Stimulated activated CD4-positive, alpha-beta T cell treated with anti-CD3 and anti-CD28 coated beads, Interleukin-12 subunit alpha, Interleukin-12 subunit beta, amount 100 ng/mL, for 4 hours (primary cell): ENCODE measurements at places on chromosomes 12 and 14.

DNA sequence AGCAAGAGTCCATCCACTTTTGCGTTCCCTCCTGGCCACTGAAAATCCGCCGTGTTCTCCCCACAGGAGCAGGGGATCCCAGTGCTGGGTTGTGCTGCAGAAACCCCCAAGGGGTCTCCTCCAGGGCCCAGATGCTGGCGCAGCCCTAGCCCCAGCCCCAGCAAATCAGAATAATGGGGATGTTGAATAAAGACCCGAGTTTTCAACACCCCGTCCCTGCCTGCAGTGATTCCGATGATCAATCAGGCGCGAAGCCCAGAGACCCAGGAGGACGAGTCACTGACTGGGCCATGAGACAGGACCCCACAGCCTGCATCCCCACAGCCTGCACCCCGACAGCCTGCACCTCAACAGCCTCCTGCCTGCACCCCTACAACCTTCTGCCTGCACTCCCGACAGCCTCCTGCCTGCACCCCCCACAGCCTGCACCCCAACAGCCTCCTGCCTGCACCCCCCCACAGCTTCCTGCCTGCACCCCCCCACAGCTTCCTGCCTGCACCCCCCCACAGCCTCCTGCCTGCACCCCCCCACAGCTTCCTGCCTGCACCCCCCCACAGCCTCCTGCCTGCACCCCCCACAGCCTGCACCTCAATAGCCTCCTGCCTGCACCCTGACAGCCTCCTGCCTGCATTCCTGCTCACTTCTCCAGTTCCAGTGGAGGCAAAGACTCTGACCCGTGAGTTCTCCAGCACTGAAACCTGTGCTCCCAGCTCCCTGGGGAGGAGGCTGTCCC, 37.2 kb downstream of the TNFAIP2 start:
- DNase-seq: no peak

- no peak for DNase-seq
Observed at GRCh38 chr12:50625029-50625925, 120.5 kb downstream of the DIP2B start.

DNA sequence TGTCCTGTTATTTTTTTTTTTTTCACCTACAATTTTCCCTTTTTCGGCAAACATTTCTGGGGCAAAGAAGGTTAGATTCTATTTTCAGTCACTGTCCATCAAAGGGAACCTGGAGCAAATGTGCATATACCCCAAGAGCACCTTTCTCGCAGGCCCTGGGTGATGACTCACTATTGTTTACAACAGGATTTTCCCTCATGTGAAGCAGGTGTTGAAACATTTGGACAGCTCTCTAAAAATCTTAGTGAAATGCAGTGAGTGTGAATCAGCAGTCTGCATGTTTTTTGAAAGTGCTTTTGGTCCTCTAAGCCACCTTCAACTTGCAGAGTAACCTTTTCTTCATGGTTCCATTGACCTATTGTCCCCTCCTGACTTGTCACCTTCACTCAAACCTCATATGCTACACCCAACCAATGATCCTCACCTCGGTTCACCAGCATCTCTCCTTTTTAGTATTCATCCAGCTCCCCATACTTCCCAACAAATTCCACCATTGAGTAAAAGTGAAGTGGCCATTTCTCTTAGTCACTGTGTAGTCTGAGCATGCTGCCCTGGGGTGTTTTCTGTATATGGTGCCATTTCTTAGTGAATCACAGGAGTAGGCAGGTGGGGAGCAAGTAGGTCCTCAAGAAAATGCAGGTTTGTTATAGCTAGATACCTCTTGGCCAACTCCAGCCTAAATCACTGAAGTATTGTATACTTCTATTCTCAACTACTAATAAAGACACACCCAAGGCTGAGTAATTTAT, 260.2 kb downstream of the BMP4 start:
- no peak for DNase-seq

DNA sequence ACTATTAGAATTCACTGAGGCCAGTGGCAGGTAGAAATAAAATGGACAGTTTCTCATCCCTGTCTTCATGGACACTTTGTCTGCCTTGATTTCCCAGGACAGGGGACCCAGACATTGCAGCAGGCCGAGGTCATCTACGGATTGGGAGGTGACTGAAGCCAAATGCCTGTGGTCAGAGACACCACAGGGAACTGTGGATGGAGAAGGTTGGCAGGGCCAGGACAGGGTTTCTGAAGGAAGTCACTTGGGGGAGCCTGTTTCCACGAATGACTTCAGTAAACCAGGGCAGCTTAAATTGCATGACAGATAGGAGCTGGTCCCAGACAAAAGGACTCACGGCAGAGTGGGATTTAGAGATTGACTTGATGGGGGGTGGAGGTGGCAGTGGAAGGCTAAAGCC, 224.9 kb downstream of the NTF3 start:
- DNase-seq: no peak

DNA sequence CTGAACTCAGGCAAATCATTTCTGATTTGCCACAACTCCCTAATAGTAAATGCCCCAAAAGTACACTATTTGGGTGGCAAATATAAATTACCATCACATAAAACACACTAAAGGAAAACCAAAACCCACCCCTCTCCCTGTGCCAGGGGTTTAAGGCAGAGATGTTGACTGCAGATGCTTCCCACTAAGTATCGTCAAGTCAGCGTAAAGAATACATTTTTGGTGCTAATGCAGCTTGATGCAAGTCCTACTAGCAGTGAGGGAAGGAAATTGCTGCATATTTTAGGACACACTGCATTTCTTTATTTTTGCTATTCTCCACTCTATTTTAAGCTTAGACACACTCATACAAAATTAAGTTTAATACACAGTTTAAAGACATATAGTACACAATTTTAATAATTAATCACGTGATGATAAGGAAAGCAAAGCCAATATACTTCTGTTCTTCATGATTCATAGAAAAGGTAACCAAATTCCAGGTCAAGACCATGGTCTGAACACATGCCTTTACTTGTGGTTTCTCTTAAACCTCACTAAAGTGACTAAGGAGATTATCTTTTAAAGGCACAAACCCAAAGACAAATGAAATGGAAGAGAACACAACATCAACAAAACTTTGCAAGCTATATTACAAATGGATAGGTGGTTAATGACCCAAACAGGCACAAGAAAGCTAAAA, 162.2 kb downstream of the STXBP6 start:
- no peak for DNase-seq

DNA sequence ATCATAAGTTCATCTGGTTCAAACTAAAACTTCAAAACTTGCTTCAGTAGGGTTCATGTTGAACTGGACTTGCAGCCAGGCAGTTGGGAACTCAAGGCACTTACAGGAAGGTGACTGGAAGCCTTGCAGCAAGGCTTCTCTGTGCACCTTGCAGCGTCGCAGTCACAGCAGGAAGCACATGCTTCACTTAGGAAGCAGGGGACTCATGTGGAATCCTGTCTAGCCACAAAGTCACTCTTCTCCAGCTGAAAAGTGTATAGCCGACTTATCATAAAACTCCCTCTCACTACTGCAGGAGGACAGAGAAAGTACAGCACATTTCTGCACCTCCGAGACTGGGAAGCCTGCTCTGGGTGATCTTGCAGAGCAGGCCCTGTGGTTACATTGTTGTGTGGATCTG, 114.0 kb upstream of the PRB2 start:
- DNase-seq: no peak

- no peak for DNase-seq
Observed at GRCh38 chr12:75933101-75933500, 98.5 kb downstream of the PHLDA1 start.

GRCh38 chr12:28966046-28966780, 182.9 kb upstream of the FAR2 start:
- no peak for DNase-seq

DNA sequence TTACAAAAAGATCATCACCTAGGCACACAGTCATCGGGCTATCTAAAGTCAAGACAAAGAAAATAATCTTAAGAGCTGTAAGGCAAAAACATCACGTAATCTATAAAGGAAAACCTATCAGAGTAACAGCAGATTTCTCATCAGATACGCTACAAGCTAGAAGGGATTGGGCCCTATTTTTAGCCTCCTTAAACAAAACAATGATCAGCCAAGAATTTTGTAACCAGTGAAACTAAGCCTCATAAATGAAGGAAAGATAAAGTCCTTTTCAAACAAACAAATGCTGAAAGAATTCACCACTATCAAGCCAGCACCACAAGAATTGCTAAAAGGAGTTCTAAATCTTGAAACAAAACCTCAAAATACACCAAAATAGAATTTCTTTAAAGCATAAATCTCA, 191.6 kb upstream of the BMP4 start:
- DNase-seq: no peak

GRCh38 chr14:59490756-59491155, 6.4 kb downstream of the JKAMP start:
- no peak for DNase-seq

DNA sequence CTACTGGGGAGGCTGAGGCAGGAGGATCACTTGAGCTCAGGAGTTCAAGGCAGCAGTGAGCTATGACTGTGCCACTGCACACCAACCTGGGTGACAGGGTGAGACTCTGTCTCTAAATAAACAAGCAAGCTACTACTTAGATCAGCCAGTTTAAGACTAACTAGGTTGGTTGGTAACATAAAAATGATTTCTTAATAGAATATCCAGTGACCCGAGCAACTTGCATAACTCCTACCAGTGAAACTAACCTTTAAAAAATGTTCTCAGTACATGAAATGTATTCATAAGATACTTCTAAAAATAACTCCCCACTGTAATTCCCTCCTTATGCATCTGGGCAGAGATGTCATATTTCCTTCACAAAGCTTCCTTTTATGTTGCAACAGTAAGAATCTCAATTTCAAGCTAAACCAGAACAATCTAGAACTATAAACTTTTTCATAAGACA, 15.9 kb downstream of the TAOK3 start:
- DNase-seq: no peak

- no peak for DNase-seq
Observed at GRCh38 chr12:65414526-65414925, 136.0 kb downstream of the MSRB3 start.

DNA sequence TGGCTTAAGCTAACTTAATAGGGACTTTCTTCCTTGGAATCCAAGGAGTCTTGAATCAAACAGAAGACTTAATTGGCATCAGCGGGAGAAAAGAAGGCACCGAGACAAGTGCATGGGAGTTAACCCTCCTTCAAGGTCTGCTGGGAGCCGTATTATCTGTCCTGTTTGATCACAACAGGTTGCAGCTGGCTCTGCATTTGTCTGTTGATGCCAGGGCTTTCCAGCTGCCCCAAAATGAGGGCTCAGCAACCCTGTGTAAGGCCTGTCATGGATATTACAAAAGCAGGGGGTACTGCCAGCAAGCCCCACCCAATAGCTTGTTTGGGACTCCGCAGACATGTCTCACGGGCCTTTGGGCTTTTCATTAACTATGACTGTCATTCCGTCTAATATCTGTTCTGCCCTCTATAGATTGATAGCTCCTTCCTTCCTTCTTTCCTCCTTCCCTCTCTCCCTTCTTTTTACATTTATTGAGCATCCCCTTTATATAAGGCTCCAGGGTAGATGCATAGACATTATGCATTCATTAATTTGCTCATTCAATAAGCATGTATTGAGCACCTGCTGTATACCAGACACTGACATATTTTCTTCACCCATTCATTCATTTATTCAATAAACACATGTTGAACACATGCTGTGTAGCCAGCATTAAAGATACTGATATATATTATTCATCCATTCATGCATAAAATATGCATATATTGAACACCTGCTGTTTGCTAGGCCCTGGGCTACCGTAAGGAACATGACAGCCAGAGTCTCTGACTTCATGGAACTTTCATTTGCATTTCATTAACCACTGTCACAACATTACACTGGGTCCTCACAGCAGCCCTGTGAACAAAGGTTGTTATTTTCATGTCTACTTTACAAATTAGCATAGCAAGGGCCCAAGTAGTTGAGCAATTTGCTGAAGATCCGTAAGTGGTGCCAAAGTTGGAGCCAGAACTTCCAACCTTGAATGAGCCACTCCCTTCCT, 56.2 kb downstream of the SVOP start:
- no peak for DNase-seq

DNA sequence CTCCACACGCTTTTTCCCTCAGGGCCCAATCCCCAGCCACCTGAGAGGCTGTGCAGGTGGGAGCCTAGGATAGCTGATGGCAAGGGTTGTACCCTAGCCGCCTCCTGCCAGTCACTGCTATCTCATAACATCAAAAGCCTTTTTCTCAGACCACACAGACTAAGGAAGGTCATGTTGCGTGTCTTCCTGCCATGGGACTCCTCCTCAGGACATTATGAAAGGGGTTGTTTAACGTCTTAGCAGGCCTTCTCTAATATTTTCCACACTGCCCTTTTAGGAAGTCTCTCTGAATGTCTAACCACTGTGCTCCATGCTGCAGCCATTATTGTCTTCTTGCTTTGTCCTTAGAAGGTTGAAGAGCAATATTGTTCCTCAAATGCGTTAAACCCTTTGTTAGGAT, 7.6 kb upstream of the SMUG1 start:
- DNase-seq: no peak
